ENCODE measurements at places on chromosomes 11 and 22.

DNA sequence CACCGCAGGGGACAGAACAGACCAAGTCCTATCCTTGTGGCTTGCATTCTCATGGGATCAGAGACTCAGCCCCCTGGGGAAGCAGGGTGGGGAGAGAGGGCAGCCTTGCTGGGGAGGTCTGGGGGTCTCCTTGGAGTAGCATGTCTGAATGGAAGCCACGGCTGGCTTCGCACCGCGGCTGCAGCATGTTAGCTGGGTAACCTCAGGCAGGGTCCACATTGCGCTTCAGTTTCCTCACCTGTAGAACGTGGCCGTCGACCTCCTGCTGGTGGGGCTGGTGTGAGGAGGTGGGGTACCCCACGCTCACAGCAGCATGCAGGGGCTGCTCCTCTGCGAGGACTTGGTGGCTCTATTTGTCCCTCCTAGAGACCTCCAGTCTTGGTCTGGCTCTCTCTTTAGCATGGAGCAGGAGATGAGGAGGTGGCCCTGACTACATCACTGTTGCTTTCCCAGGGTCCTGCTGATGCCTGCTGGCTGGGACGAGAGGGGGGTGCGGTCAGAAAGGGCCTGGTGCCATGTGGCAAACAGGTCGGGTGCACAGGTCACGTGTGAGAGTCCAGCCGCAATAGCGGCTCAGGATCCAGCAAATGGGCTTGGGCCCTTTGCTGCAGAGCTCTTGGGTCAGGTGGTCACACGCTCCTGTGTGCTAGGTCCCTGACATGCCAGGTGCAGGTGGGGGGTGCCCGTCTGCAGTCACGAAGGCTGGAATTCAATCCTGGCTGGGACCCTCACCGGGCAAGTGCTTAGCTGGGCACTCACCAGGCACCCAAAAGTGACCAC is 35.4 kb upstream of the SMIM38 start:
- no peak for DNase-seq

- DNase-seq, result no peak
Measured at GRCh38 chr11:128757235-128757711, 63.4 kb downstream of the FLI1 start.

GRCh38 chr22:26461188-26461810 is 22.3 kb downstream of the HPS4 start:
- DNase-seq, result no peak

- no peak for DNase-seq
Measured at GRCh38 chr11:3092603-3093141, 35.4 kb upstream of the CARS1 start.

DNA sequence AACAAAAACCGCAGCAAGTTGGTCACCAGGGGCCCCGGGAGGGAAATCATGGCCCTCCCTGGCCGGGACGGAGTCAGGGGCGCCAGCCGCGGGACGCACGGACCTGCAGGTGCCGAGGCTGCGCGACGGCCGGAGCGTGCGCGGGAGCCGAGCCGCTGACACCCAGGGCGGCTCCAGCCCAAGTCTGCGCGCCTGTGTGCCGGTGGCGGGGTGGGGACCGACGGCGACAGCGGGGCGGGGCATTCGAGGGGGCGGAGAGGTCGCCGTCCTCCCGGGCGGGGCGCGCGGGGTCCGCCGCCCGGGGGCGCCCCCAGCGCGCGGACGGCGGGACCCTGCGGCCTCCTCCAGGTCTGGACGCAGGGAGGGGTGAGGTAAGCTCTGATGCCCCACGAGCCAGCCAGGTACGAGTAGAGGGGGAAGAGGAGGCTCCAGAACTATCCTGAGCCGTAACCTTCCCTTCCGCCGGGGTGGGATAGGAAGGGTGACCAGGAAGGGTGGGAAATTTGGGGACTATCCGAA is at the start of gene ESAM:
ESAM (minus strand) TSS at position 186 of the 519 bp plus-strand sequence; CDS start at position 50, 136 bp downstream.
- DNase-seq, result no peak

GRCh38 chr22:27128461-27129085 is 471.2 kb downstream of the MIAT start:
- no peak for DNase-seq

DNA sequence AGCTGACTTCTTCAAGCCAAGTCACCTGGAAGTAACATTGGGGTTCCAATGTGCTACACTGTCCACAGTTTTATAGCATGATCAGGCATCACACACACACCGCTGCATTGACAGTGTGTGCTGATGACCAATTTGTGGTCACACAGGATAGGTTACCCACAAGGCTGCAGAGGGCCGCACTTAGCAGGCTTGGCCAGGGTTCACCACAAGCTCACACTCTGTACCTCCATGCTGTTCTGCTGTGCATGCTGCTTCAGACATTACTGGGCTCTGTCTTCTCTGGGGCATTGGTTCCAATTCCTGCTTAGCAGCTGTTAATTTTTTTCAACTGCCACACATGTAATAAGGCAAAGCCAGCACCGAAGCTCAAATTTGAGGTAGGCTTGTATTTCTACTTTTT is 11.0 kb upstream of the NRIP3 start:
- no peak for DNase-seq

DNA sequence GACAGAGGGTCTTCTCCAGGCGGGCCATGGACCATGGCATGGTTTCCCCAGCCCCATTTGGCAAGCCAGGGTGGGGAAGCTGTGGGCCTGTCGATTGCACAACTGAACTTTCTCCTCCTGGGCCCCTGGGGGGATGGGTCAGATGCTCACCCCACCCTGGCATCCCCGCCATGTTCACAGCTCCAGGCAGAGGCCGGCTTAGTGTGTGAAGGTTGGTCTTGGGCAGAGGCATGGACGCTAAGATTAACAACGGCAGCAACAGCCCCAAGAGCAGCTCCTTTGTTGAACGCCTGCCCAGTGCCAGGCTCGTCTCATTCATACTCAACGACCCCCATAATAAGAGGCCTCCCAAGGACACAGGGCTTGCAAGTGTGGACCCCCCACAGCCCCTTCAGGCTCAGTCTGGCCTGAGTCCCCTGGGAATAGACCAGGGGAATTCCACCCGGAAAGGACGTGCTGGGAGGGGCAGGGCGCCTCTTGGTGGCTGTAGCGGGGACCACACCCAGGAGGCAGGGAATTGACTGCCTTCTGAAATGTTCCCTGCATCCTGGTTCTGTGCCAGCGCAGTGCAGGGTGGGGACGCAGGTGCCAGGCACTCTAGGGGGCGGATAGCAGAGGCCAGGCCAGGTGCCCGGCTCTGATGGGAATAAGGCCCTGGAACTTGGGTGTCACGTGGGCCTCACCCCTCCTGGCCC is 8.3 kb downstream of the TSPO start:
- DNase-seq, result no peak

DNA sequence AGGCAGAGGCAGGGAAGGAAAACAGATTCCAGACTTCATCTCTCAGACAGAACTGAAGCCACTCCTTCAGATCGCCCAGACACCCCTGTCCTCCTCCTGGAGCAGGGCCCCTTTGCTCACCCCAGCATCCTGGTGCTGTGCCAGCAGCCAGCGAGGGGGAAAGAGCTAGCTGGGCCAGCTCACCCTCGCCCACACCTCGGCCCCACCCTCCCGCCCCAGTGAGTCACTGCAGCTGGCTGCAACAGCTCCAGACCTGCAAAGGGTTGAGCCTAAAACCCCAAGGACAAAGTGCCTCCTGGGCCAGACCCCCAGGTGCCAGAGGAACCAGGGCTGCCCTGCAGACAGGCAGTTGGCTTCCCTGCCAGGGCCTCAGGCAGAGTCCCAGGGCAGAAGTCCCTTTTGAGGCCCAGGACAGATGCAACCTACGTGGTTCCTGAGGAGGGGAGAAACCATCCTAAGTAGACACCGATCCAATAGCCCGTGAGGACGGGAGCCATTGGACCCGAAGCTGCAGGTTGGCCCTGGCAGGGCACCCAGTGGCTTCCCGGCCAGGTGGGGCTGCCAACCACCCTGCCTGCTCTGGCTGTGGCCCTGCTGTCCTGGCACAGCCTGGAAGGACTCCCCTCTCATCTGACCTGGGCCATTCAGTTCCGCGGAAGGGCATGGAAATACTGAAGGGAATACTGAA is 7.2 kb downstream of the AHNAK start:
- DNase-seq, result peak; percentile 55

- DNase-seq, result peak; percentile 92
Measured at GRCh38 chr11:35166369-35167360, 27.7 kb downstream of the CD44 start.

- DNase-seq, result no peak
Measured at GRCh38 chr11:14212986-14213385, 146.0 kb downstream of the RRAS2 start.

DNA sequence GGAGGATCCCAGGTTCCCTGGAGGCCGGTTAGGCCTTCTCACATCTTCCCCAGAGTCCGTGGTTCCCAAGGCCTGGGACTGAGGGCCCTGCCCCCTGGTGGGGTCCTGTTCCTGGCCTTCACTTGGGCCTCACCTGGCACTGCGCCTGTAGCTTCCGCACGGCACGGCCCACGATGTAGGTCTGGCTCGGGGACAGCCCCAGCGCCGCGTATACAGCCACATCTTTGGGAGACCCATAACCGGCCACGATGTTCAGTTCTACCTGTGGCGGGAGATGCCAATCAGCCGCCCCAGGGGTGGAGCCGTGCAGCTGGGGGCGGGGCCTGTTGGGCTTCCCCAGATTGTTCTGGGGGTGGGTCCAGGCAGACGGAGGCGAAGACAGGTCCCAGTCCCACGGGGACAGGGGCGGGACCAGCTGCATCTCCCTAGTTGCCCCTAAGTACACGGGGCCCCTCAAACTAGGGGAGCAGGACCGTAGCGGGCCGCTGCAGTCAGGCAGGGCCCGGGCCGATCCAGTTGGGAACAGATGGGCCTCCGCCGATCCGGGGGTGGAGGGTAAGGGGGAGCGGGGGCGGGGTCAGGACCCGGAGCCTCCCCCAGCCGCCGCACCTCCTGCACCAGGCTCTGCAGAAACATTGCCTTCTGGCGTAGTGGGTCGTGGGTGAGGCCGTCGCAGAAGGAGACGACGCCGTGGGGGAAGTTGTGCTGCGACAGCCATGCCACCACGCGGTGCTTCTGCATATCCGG is 10.1 kb downstream of the AIP start:
- DNase-seq, result no peak

GRCh38 chr22:38042488-38042790 is 14.8 kb upstream of the PICK1 start:
- no peak for DNase-seq

- DNase-seq, result no peak
Measured at GRCh38 chr11:76678321-76678720, 7.8 kb upstream of the LRRC32 start.

GRCh38 chr11:92324890-92325289 is 100.3 kb downstream of the FAT3 start:
- DNase-seq, result no peak

DNA sequence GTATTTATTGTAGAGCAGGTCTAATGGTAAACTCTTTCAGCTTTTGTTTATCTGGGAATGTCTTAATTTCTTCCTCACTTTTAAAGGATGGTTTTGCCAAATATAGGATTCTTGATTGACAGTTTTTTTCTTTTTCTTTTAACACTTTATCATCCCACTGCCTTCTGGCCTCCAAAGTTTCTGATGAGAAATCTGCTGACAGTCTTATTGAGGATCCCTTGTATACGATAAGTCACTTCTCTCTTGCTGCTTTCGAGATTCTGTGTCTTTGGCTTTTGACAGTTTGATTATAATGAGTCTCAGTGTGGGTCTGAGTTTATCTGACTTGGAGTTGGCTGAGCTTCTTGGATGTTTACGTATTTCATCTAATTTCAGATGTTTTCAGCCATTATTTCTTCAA is 6.7 kb upstream of the TSKU start:
- DNase-seq, result no peak

DNA sequence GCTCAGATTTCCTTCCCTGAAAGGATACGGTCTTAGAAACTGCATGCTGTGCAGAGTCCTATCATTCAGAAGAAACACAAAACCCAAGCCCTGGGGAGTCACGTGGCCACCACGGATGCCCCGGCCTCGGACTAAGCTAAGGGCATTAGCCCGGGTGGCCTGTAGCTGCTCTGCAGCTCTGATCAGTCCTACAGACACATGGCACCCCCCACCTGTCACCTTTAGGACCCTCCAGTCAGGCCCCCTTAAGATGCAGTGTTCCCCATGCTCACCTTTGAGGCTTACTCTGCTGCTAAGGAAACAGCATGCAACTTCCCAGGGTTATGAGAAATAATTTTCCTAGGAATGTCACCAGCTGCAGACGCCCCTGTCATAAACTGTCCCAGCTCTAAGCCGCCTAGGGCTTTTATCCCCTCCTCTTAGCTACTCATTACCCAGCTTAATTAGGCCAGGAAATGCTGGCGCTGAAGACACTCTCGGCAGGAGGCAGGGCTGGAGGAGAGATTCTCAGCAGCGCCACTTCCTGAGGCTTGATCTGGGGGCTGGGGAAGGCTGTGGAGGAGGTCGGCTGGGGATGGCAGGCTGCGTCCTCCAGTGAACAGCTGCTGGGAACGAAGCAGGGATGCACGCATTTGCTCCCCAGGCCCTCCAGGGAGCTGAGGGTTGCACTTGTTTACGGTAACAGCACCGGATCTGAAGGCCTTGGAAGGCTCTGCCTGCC is 47.2 kb upstream of the ADA2 start:
- no peak for DNase-seq

- DNase-seq, result no peak
Measured at GRCh38 chr22:28594076-28594796, 85.4 kb downstream of the TTC28 start.

DNA sequence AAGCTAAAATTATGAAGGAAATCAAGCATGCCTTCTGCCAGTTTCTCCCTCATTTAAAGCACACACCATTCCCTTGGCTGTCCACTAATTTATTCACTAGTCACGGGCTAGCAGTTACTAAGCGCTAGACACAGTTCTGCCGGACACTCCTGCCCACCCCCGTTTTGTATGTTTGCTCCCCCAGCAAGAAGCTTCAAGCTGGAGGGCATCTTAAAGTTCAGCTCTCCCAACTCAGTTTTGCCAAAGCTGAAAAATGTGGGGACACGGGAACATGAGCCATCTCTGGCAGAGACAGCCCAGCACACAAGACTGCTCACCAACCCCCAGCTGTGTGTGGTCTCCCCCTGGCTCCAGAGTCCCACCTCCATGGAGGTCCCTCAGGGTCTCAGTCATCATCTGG is 263.6 kb downstream of the BRD1 start:
- no peak for DNase-seq

- DNase-seq, result no peak
Measured at GRCh38 chr11:210803-211180, 3.3 kb downstream of the RIC8A start.

DNA sequence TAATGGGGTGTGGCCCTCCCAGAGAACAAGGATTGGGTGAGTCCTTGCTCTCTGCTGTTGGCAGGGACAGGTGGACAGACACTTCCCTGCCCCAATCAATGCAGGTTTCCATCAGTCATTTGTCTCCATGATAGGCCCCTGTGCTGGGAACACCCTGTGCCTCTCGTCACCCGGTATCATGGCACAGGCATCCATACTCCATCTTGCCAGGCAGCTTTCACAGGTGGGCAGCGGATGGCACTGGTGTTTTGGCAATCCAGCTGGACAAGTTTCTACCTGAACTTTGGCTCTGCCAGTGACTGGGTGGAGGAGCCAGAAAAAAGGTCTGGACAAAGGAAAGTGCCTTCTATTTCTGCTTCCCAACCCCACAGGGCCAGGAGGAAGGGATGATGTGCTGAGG is 47.5 kb downstream of the TRIM29 start:
- no peak for DNase-seq

Measured in GM04503 (cell line).